Activated CD4-positive, alpha-beta T cell treated with anti-CD3 and anti-CD28 coated beads, Interleukin-2, amount 10 ng/mL, durations not matched to agents 7 days and 5 days (primary cell): ENCODE measurements at places on chromosomes 12 and 14. TPM values are rescaled to one million over a fixed set of nuclear protein-coding genes. Genes with fewer than 3 reads are reported as not detected.

DNA sequence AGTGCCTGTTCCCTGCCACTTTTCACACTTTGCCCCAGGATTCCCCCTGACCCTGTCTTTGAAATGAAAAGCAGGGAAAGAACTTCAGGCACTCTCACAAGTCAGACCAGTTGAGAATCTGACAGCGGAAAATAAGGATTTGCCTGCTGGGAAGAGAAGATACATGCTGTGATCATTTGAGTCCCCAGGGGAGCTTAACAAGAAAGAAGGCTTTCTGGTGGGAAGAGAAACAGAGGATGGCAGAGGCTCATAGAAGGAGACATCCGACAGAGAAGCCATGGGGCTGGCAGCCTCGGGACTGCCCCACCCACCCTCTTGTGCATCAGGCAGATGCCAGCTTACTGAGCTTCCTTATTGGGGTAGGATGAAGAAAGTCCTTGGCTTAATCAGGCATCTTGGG, 11.9 kb downstream of the TTC9 start:
- H3K4me3 ChIP-seq: no peak overlapping the region
- H3K27me3 ChIP-seq: no peaks in the 10 kb centered on the region
- H3K36me3 ChIP-seq: peaks cover 74% of the 10 kb centered on the region
- peak overlapping the region; percentile 98 for H3K27ac ChIP-seq

- no peaks in the 10 kb centered on the region for H3K27me3 ChIP-seq
- H3K4me3 ChIP-seq: peak overlapping the region; percentile 89
- H3K4me1 ChIP-seq: peaks cover 26% of the 10 kb centered on the region
Observed at GRCh38 chr14:22870811-22871223, 723 bp upstream of the LRP10 start.

- H3K4me1 ChIP-seq: no peaks in the 10 kb centered on the region
- H3K27me3 ChIP-seq: peaks cover 5% of the 10 kb centered on the region
- H3K36me3 ChIP-seq: peaks cover 2% of the 10 kb centered on the region
- no peak overlapping the region for H3K27ac ChIP-seq
- DNase-seq: no peak
Observed at GRCh38 chr14:81247271-81247766, 26.6 kb upstream of the GTF2A1 start.

DNA sequence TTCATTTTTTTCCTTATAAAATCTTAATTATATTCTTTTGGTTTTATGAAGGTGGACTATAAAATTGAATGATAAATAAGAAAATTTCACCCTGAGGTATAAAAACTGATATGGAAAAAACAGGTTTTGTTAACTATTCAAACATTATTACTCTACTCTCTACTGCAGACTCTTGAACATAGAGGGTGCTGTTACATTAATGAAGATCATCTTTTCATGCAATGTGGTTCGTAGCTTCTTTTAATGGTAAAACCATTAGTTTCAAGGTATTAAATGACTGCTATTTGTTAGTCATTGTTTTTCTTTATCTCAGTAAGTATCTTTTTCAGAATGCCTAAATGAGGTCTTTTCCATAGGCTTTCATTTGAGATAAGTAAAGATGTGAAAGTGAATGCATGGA, 510.4 kb downstream of the SLC16A7 start:
- no peak overlapping the region for H3K4me3 ChIP-seq
- no peak for DNase-seq
- no peaks in the 10 kb centered on the region for H3K4me1 ChIP-seq
- no peak overlapping the region for H3K27ac ChIP-seq
- no peaks in the 10 kb centered on the region for H3K27me3 ChIP-seq

- H3K4me3 ChIP-seq: no peak overlapping the region
- H3K36me3 ChIP-seq: peaks cover 52% of the 10 kb centered on the region
- no peak for DNase-seq
- H3K27ac ChIP-seq: peak overlapping the region; percentile 19
Observed at GRCh38 chr12:109961201-109961600, 35.0 kb downstream of the GIT2 start.

- no peak overlapping the region for H3K4me3 ChIP-seq
- no peak overlapping the region for H3K27ac ChIP-seq
- peaks cover 33% of the 10 kb centered on the region for H3K36me3 ChIP-seq
- H3K4me1 ChIP-seq: no peaks in the 10 kb centered on the region
- no peaks in the 10 kb centered on the region for H3K27me3 ChIP-seq
- no peak for DNase-seq
Observed at GRCh38 chr14:75794615-75795038, 133.6 kb downstream of the TTLL5 start.

GRCh38 chr14:61644834-61645233, 50.5 kb upstream of the HIF1A start:
- H3K36me3 ChIP-seq: peaks cover 5% of the 10 kb centered on the region
- peaks cover 24% of the 10 kb centered on the region for H3K4me1 ChIP-seq
- no peak for DNase-seq
- H3K27me3 ChIP-seq: no peaks in the 10 kb centered on the region

DNA sequence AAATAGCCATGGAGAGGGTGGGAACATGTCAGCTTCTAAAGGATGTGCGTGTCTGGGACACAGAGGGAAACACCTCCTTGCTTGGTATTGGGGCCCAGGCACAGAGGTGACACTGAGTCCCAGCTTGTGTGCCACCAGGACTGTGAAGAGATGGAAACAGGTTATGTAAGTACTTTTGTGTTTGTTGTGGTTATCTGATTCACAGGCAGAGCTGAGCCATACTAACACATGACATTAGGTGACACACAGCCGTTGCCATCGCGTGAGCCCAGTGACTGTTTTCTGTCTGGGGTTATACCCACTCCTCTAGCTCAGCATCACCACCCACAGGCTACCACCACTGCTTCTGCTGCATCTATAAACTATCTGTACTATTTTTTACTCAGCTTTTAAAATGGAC, 12.1 kb upstream of the FLVCR2 start:
- H3K36me3 ChIP-seq: no peaks in the 10 kb centered on the region
- peak overlapping the region; percentile 82 for H3K27ac ChIP-seq
- H3K27me3 ChIP-seq: no peaks in the 10 kb centered on the region

- H3K27ac ChIP-seq: no peak overlapping the region
- DNase-seq: no peak
- H3K4me1 ChIP-seq: peaks cover 36% of the 10 kb centered on the region
- H3K36me3 ChIP-seq: peaks cover 1% of the 10 kb centered on the region
- H3K27me3 ChIP-seq: peaks cover 2% of the 10 kb centered on the region
Observed at GRCh38 chr12:9041321-9041720, 52.0 kb downstream of the KLRG1 start.

- no peaks in the 10 kb centered on the region for H3K36me3 ChIP-seq
- H3K27ac ChIP-seq: peak overlapping the region; percentile 94
- peak overlapping the region; percentile 93 for H3K4me3 ChIP-seq
- H3K27me3 ChIP-seq: no peaks in the 10 kb centered on the region
- H3K4me1 ChIP-seq: peaks cover 22% of the 10 kb centered on the region
Observed at GRCh38 chr14:34460841-34461240, 1.2 kb downstream of the SPTSSA start.

DNA sequence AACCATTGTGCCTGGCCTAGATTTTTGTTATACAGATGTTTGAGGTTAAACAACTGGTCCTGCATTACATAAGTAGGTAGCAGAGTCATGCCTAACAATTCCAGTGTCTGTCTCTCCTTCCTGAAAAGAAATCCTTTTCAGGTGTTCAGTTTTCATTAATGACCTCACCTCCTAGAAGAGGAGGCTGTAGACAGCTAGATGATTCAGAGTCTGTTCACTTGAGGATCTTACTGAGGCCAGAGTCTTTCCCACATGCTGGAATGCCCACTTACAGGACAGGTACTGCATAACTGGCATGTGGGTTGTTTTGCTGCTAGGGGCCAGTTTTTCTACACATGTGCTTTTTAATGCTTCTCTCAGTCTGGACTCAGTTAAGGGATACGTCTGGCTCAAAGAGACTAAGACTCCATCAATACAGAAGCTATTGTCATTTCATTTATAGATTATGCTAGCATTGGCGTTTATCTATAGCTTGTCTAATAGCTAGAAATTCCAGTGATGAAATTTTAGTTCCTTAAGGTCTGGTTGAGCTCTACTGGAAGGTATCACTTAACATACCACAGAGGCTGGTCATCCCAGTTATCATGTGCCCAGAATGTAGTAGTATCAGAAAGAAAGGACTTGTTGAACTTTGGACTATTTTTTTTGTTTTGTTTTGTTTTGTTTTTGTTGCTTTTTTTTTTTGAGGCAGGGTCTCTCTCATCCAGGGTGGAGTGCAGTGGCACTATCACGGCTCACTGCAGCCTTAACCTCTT, 206.4 kb downstream of the ERC1 start:
- H3K36me3 ChIP-seq: peaks cover 36% of the 10 kb centered on the region
- H3K4me3 ChIP-seq: no peak overlapping the region
- no peak for DNase-seq
- no peaks in the 10 kb centered on the region for H3K27me3 ChIP-seq
- peaks cover 9% of the 10 kb centered on the region for H3K4me1 ChIP-seq

Gene NID2
- total RNA-seq: 0.33 TPM

Gene VSX2
- total RNA-seq: not detected

- H3K4me1 ChIP-seq: peaks cover 45% of the 10 kb centered on the region
- H3K36me3 ChIP-seq: peaks cover 28% of the 10 kb centered on the region
- H3K4me3 ChIP-seq: no peak overlapping the region
- no peaks in the 10 kb centered on the region for H3K27me3 ChIP-seq
- no peak for DNase-seq
- no peak overlapping the region for H3K27ac ChIP-seq
Observed at GRCh38 chr14:51242545-51243490, 2.8 kb downstream of the TMX1 start.

- peak; percentile 11 for DNase-seq
- peaks cover 30% of the 10 kb centered on the region for H3K4me1 ChIP-seq
- H3K27ac ChIP-seq: peak overlapping the region; percentile 99
- peaks cover 9% of the 10 kb centered on the region for H3K27me3 ChIP-seq
Observed at GRCh38 chr12:10612984-10613348, 443 bp downstream of the MAGOHB start.

Gene MMP19
- total RNA-seq: not detected

GRCh38 chr12:27524494-27524835, 459 bp downstream of the PPFIBP1 start:
- H3K27me3 ChIP-seq: peaks cover 30% of the 10 kb centered on the region
- no peaks in the 10 kb centered on the region for H3K36me3 ChIP-seq
- peak overlapping the region; percentile 95 for H3K4me3 ChIP-seq
- DNase-seq: no peak
- peaks cover 29% of the 10 kb centered on the region for H3K4me1 ChIP-seq
- no peak overlapping the region for H3K27ac ChIP-seq

- no peak overlapping the region for H3K27ac ChIP-seq
- H3K4me1 ChIP-seq: no peaks in the 10 kb centered on the region
- H3K4me3 ChIP-seq: no peak overlapping the region
- no peaks in the 10 kb centered on the region for H3K27me3 ChIP-seq
- DNase-seq: no peak
- no peaks in the 10 kb centered on the region for H3K36me3 ChIP-seq
Observed at GRCh38 chr12:58873496-58873895, 46.8 kb downstream of the LRIG3 start.

- H3K4me3 ChIP-seq: no peak overlapping the region
- H3K27ac ChIP-seq: no peak overlapping the region
- no peaks in the 10 kb centered on the region for H3K36me3 ChIP-seq
- H3K27me3 ChIP-seq: no peaks in the 10 kb centered on the region
Observed at GRCh38 chr12:74337951-74338350, 199.7 kb upstream of the ATXN7L3B start.

GRCh38 chr12:126773491-126773890, 1493.5 kb upstream of the TMEM132C start:
- peaks cover 16% of the 10 kb centered on the region for H3K36me3 ChIP-seq
- H3K27me3 ChIP-seq: no peaks in the 10 kb centered on the region
- no peak overlapping the region for H3K4me3 ChIP-seq
- H3K4me1 ChIP-seq: peaks cover 15% of the 10 kb centered on the region
